ENCODE measurements at places on chromosomes 16 and 17.

DNA sequence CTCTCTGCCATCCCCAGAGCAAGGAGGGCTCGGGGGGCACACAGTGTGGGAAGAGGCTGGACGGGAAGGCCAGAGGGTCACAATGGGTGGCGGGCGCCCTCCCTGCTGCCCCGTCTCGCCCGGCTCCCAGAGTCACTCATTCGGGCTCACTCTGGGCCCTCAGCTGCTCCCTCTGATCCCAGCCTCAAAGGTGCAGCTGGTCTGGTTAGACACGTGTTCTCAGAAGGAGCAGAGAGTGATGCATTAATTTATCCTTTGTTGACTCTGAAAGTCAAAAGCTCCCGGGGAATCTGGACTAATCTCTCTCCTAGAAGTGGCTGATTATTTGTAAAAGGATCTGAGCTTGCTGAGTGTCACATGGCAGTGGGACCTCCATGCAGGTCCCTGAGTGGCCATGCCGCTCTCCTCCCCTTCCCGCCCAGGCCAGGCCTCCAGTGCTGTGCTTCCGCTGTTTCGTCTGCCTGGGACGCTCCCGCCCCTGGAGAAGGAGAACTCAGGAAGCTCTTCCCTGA, 87.5 kb downstream of the SEC14L1 start:
- DNase-seq: no peak

GRCh38 chr17:42266918-42267766, 9.0 kb downstream of the STAT5B start:
- DNase-seq: peak; percentile 63

GRCh38 chr16:10668322-10669045, 26.2 kb downstream of the TEKT5 start:
- peak; percentile 24 for DNase-seq

DNA sequence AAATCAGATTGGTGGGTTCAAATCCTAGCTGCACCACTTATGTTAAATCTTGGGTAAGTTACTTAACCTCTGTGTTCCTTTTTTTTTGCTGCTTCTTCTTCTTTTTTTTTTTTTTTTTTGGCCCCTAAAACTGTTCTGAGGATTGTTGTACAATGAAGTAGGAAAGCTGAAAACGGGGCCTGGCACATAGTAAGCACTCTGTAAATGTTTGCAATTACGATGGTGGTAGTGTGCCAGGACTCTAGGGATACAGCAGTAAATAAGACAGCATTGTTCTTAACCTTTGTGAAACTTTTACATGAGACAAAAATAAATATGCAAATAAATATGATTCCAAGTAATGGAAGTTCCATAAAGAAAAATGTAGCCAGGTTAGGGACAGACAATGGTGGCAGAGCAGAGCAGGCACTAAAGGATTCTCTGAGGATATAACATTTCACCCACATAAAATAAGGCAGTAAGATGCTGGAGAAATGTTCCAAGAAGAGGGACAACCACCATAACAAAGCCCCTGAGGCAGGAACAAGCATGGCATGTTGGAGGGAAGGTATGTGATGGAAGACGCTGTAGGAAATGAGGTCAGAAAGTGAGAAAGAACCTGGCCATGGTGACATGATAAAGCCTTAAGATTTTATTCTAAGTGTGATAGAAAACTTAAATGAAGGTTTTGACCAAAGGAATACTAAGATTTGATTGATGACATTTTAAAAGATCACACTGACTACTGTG, 127.3 kb downstream of the NLK start:
- no peak for DNase-seq

GRCh38 chr16:57976331-57976796, 5.4 kb upstream of the CNGB1 start:
- no peak for DNase-seq

GRCh38 chr17:7174603-7175326, 4.4 kb downstream of the ASGR1 start:
- no peak for DNase-seq

DNA sequence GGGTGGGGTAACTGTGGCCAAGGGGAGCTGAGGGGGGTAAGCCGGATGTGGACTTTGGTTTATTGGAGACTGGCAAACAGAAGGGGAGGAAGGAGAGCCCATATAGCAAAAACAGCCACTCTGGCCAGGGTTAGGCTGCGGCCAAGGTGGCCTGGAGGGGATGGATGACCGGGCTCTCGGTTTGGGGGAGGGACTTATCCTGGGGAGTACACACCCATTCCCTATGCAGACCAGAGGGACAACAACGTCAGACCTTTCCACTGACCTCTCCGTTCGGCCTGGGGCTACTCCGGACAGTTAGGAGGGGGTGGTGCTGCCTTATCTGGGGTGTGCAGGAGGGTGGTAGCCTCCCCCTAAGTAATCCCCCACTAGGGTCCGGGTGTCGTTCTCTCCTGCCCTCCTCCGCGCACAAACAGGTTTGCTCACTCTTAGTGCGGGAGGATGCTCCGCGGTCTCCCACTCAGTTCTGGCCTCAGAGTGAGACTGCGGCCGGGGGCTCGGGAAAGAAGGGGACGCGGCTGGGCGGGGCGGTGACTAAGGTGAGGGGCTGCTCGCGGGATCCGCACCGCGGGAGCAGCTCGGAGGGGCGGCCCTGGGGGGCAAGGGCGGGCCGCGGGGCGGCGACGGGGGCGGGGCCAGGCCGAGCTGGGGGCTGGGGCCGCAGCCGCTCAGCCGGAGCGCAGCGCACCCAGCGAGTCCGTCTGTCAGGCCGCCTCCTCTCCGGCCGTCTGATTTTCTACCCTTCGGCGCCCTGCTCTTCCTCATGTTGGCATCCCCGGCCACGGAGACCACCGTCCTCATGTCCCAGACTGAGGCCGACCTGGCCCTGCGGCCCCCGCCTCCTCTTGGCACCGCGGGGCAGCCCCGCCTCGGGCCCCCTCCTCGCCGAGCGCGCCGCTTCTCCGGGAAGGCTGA, at the start of gene WNK4:
TSS of gene WNK4 (plus strand) at position 675 of the 915 bp plus-strand sequence. CDS start at position 764, 89 bp downstream.
- DNase-seq: peak; percentile 49

DNA sequence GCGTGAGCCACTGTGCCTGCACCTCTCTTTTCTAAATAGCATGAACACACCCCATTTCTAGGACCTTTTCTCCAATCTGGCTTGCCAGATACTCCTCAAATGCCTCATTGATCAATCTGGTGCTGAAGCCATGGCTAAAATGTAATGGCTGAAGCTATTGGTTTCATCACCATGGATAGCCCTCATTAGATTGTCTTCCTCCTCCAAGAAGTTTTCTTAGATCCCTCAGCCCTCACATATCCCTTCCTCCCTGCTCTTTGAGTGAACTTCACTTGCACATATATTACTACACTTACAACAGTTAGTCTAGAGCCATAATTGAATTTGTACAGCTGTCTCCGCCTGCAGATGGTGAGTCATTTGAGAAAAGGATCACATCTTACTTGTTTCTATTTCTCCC, 77.9 kb upstream of the TOX3 start:
- DNase-seq: no peak

GRCh38 chr17:73478768-73479424, 165.3 kb downstream of the SDK2 start:
- DNase-seq: no peak

DNA sequence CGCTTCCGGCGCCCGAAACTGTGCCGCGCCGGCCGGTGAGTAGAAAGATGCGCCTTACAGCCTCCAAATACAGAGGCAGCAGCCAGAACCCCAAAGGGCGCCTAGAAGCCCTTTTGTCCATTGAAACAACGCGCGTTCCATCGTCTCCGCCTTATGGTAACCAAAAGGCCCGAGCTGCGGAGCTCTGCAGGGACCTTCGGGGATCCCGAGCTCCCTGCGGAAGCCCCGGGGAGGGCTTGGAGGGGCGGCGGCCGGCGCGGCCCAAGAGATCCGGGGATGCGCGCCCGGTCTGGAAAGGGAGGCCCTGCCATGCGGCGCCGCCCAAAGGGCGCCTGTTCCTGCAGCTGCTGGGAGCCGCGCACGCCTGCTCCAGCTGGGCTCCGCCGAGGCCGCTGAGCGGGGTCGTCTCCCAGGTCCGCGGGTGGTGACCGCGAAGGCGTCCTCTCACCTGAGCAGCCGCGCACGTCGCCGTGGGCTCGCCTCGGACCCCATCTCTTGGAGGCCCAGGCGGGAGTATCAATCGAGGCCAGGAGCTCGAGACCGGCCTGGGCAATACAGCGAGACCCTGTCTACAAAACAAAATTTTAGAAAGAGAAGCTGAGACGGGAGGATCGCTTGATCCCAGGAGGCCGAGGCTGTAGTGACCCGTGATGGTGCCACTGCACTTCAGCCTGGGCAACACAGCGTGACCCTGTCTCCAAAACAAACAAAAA, 742 bp upstream of the FBXO31 start:
- DNase-seq: no peak

DNA sequence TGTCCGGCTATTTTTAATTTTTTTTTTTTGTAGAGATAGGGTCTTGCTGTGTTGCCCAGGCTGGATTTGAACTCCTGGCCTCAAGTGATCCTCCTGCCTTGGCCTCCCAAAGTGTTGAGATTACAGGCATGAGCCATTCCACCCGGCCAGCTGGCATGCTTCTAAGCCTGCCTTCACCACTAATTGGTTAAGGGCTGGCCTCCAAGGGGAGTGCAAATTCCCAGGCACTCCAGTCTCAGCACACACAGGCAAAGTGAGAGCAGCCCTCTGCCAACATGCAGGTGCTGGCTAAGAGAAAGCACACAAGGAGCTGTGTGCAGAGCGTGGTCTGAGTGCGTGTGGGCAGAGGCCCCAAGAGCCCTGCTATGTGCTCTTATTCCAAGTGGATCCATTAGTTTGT, 149.8 kb upstream of the HS3ST2 start:
- DNase-seq: no peak

All from fibroblast of upper back skin (primary cell).